Activated CD4-positive, alpha-beta T cell treated with anti-CD3 and anti-CD28 coated beads, Interleukin-2, amount 50 U/mL, for 48 hours (primary cell): ENCODE measurements at places on chromosomes 4 and X.

GRCh38 chr4:5218376-5219069 lies 167.2 kb downstream of the STK32B start:
- DNase-seq = no peak

DNA sequence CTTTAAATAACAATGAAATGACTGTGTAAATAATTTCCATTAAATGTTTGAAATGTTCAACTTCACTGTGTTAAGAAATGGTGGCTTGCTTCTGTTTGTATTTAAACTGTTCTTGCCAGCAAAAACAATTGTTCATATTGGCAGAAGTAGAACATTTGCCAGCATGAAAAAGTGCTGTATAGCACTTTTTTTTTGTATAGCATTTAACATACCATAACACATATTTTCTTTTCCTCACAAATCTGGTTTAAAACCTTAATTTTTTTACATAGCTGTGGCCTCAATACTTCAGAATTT lies 94.1 kb downstream of the COX18 start:
- no peak for DNase-seq

DNA sequence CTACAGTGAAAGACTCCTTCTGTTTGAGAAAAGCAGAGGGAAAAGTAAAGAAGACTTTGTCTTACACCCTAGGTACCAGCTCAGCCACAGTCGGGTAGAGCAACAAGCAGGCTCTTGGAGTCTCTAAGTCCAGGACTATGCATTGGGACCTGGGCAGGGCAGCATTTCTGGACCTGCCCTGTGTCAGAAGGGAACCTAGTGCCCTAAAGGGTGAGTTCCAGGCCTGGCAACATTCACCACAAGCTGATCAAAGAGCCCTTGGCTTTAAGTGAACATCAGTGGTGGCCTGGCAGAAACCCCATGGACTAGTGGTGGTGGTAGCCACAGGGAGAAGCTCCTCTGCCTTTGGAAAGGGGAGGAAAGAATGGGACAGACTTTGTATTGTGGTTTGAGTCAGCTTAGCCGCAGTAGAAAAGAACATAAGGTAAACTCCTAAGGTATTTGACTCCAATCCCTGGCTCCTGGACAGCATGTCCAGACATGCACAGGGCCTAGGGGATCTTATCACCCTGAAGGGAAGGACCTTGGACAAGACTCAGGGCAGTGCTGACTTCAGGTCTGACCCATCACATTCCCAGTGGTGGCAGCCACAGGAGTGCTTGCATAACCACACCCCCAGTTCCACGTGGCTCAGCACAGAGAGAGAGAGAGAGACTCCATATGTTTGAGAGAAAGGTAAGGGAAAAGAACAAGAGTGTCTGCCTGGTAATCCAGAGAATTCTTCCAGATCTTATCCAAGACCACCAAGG lies 32.6 kb downstream of the CCDC158 start:
- DNase-seq = no peak

DNA sequence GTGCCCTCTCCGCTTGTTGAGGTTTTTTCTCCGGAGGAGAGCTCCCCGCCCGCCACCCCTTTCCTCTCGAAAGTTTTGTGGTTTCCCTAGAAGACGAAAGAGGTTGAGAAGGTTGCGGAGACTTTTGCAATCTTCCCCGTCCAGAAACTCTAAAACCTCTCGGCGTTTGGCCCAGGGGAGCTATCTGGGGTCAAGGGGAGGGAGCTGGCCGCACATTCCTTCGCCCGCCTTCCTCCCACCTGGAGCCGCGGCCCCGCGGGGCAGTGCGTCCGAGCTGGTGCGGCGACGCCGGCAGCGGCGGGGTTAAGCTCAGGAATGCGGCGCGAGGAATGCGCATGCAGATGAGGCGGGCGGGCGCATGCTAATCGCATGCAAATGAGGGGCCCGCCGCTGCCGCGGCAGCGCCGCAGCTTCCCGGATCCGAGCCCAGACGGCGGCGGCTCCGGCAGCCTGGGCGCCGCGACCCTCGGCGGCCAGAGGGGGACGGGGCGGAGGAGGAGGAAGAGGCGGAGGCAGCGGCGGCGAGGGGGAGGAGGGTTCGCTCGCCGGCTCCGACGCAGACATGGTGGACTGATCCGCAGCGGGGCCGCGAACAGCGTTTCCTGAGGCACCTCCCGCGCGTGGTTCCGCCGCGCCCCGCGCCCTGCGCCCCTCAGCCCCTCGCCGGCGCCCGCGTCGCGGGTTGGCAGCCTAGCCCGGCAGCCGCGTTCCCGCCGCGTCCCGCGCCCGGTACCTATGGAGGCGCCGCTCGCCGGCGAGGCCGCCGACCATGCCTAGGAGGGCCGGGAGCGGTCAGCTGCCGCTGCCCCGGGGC lies at the start of gene WWC2:
Gene WWC2, plus strand, starts transcription at position 535 of the 814 bp plus-strand sequence. Its CDS starts 235 bp downstream, at position 770.
- DNase-seq = peak; percentile 61

- DNase-seq = no peak
Observed at GRCh38 chr4:74166135-74166534, 8.2 kb downstream of the MTHFD2L start.

GRCh38 chr4:114890773-114891172 lies 222.6 kb downstream of the NDST4 start:
- DNase-seq = no peak

DNA sequence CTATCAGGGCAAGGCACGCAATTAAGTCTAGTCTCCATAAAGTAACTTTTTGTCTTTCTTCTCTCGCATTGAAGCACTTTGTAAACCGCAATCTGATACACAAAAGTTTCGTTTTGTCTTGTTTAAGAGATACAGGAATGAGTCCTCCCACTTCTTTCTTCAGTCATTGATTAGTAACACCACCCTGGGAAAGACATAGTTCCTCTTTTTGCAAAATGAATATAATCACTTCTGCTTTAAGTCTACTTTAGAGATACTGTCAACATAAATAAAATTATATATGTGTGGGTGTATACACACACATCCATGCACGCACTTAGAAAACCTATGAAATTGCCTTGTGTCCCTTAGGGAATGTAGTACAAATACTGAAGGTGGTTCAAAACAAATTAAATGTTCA lies 11.7 kb downstream of the COQ2 start:
- no peak for DNase-seq

DNA sequence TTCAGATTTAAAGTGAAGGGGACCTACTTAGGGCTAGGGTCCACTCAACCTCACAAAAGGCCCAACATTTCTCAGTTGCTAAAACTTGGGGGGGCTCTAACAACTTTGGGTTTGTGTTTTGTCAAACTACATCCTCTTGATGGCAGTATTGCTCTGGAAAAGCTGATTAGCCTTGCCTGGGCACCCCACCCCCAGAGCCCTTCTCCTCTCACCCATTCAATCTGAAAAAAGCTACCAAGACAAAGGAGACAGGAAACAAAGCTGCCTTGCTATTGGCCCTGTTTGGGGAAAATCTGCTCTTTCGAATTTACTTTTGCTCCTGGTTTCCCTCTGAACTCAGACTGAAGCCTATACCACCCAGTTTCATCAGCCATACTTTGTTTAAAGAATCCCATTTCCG lies 195.2 kb upstream of the STK26 start:
- no peak for DNase-seq
